Chondrocyte (in vitro differentiated cells): ENCODE measurements at places on chromosomes 2 and 18.

DNA sequence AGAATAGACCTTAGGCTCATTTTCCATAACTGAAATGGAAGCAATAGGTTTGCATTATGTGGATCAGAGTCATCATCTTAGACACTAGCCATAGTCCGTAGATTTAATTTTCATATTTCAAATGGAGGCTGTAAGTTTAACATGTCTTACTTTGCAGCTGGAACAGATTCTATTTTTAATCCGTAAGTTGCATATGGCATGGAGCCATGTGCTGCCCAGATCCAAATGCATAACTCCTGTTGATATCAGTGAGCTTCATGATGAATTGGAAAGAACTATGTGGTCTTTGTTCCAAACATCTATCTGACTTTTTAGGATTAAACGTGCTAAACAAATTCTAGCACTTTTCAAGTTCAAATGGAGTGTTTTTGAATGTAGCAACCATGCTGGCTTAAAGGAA, 43.4 kb downstream of the MEIS1 start:
- no peak for DNase-seq

- no peak for DNase-seq
Observed at GRCh38 chr2:233130481-233131020, 70.4 kb downstream of the INPP5D start.

DNA sequence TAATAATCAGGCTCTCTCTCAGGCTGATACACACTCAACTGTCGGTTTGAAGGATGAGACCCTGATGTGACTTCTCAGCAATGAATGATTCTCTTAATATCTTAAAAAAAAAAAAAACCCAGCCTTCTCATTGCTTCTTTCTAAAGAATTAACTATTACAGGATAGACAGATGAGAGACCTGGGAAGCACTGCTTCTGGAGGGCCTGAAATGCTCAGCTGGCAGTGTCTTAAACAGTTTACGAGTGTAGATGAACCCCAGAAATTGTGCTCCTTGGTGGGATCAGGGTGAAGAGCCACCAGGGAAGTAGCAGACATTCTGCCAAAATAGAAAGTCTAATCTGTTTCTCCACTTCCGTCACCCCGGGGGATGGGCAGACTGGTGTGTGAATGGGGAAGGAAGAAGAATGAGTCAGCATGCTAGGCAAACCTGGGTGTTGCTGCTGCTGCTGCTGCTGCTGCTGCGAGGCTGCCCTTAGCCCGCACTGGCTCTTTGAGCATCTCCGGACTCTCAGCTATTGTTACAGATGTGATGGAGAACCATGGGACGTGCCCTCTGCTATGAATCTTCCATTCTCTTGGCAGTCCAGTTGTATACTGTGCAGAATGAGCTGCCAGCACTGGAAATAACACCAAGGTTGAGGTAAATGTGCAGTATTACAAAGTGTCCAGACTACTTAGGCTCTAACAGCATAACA, 158.4 kb downstream of the SETBP1 start:
- DNase-seq = no peak

- no peak for DNase-seq
Observed at GRCh38 chr2:64913357-64913869, 75.8 kb upstream of the SLC1A4 start.

- DNase-seq = no peak
Observed at GRCh38 chr2:88199912-88200682, 30.0 kb downstream of the THNSL2 start.

DNA sequence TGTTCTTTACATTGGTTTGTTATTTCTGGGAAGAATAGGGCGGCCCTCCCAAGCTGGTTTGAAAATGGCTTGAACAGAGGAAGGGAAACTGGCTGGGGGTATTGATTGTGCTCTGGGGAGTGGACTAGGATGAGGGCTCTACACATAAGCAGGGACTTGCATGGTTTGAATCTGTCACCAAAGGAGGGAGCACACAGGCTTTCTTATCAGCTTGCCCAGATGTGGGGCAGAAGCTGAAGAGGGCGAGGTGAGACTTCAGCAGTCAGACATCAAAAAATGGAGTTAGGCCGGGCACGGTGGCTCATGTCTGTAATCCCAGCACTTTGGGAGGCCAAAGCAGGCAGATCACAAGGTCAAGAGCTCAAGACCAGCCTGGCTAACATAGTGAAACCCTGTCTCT, 7.2 kb upstream of the RAB12 start:
- DNase-seq = no peak

GRCh38 chr18:25261768-25262167, 90.2 kb downstream of the ZNF521 start:
- DNase-seq = no peak

GRCh38 chr2:16127276-16127940, 187.1 kb downstream of the MYCN start:
- DNase-seq = no peak

DNA sequence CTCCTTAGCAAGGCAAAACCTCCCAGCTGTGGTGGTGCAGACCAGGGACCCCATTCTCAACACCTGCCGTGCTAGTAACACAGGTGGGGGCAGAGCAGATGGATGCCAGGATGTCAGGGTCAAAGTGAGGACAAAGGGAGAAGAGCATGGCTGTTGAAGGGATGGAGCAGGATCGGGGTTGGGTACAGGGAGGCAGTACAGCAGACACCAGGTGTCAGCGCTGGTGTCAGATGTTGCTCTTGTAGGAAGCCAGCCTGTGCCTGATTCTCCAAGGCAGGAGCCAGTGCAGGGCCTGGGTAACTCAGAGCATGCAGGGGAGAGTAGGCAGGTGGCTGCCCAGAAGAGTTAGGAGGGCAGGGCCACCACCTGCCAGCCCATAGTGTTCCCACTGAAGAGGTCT, 222.1 kb upstream of the SPRED2 start:
- no peak for DNase-seq

GRCh38 chr2:168811696-168812095, 9.3 kb downstream of the NOSTRIN start:
- no peak for DNase-seq

DNA sequence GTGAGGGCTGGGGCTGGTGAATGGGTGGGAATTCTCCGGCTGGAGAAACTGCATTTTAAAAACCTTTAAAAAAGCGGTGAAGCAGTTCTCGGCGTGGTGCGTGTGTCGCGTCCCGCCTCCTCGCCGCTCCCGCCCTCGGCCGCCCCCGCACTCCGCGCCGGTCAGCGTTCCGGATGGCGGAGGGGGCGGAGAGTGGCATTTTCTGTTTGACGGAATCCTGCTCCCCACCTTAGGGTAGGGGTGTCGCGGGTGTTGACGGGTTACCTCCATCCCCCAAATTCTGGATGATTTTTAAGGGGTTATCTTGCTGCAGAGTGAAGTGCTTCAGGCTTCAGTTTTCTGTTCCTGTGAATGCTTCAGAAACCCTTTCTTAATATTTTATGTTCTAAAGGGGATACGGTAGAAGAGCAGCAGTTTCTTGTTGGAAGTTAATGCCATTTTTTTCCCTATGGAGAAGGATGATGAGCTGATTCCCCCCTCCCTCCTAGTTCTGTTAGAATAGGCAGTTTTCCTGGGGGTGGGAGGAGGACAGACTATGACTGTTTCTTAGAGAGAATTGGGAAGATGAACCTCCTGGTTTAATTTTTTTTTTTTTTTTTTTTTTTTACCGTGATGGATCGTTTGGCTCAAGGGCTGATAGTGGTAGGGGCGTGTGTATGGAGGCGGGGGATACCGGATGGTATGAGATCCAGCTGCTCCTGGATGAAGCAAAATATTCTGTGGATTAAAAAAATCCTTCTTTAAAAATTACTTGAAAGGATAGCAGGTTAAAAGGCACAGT, 756 bp downstream of the ABI2 start:
- no peak for DNase-seq

- no peak for DNase-seq
Observed at GRCh38 chr2:66850376-66850775, 415.5 kb downstream of the MEIS1 start.

GRCh38 chr2:236239276-236240065, 24.7 kb downstream of the ASB18 start:
- DNase-seq = no peak

DNA sequence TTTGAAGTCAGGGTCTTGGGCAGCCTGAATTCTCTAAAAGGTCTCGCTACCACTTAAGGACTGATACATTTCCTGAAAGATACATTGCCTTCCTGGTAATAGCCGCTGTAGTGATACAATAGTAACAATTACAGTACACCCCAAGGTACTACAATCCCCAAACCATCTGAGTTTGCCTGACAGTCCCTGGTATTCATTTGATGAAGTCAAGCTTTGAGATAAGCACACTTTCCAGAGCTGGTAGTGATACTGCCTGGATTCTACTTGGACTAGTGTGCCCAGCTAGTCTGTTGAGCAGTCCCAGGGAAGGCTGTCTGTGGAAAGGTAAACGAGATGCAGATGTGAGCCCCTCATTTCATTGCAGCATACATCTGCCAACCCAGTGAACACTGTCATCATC, 24.4 kb upstream of the ITGB6 start:
- DNase-seq = no peak

GRCh38 chr2:69510204-69510603, 73.0 kb upstream of the NFU1 start:
- DNase-seq = no peak

DNA sequence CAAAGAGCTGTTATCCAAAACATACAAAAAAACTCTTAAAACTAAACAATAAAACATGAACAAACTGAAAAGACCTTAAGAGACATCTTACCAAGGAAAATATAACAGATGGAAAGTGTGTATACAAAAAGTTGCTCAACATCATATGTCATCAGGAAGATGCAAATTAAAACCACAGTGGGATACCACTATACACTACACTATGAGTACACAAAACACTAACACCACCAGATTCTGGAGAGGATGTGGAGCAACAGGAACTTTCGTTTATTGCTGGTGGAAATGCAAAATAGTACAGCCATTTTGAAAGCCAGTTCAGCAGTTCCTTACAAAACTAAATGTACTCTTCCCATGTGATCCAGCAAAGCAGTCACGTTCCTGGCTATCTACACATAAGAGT, 221.4 kb downstream of the CMPK2 start:
- no peak for DNase-seq

DNA sequence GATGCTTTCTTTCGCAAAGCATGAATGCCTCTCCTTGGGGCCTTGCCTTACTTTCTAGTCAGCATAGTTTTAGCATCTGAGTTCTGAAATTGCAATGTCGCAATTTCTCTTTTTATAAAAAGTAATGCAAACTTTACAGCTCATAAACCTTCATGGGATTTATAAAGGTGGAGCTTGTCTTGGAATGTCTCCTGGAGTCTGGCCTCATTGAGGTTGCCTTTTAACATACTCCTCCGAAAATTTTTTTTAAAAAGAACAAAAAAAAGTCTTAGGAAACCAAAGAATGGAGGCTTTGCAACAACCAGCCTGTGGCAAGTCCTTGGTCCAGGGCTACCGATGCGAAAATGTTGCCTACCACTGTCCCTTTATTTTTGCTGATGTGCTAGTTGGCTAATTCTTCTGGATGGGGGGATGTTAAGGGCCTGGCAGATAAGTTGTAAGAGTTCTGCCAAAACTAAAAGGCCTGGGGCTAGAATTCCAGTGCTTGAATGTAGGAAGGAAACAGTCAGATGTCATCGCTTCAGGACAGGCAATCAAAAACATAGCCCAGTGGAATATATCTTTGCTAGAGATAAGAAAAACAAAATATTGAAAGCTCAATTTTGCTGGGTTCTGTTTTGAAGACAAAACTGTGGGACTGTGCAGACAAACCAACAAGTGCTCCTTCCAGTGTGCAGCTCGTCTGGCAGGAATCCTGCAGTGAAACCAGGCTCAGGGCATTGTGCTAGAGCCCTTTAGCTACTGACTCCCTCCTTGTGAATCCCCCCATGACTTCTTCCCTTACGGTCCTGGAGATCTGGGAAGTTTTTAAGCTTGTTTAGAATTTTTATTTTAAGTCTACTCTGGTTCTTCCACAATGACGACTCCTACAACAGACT, 213.0 kb downstream of the PIEZO2 start:
- DNase-seq = no peak

GRCh38 chr2:166411473-166412230, 35.9 kb upstream of the SCN9A start:
- no peak for DNase-seq

GRCh38 chr18:12828116-12829051, 55.7 kb downstream of the PTPN2 start:
- no peak for DNase-seq

DNA sequence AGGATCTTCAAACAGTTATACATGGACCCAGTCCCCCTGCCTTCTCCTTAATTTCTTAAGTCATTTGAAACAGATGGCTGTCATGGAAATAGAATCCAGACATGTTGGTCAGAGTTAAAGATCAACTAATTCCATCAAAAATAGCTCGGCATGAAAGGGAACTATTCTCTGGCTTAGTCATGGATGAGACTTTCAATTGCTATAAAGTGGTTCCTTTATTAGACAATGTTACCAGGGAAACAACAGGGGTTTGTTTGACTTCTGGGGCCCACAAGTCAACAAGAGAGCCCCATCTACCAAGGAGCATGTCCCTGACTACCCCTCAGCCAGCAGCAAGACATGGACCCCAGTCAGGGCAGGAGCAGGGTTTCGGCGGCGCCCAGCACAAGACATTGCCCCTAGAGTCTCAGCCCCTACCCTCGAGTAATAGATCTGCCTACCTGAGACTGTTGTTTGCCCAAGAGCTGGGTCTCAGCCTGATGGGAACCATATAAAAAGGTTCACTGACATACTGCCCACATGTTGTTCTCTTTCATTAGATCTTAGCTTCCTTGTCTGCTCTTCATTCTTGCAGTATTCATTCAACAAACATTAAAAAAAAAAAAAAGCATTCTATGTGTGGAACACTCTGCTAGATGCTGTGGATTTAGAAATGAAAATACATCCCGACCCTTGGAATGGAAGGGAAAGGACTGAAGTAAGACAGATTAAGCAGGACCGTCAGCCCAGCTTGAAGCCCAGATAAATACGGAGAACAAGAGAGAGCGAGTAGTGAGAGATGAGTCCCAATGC, 4.6 kb downstream of the TTR start:
- DNase-seq = no peak

- DNase-seq = no peak
Observed at GRCh38 chr2:8004250-8004681, 677.6 kb upstream of the ID2 start.

DNA sequence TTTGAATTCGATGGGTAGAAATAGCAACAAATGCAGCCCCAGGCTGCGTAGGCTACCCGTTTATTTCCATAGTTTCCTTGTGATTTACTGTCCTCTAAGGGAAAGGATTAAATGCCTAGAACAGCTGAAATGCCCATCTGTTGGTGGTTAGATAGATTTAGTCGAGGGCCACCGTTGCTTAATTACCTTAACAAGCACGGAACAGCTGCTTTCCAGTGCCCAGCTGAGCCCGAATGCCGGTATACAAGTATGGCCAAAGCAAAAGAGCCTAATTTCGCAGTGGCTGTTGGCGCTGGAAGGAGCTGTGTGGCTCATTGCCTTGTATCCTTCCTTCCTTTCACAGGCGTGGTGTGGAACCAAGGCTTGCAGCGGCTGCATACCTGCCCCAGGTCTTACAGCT, 109.1 kb downstream of the CABLES1 start:
- no peak for DNase-seq

DNA sequence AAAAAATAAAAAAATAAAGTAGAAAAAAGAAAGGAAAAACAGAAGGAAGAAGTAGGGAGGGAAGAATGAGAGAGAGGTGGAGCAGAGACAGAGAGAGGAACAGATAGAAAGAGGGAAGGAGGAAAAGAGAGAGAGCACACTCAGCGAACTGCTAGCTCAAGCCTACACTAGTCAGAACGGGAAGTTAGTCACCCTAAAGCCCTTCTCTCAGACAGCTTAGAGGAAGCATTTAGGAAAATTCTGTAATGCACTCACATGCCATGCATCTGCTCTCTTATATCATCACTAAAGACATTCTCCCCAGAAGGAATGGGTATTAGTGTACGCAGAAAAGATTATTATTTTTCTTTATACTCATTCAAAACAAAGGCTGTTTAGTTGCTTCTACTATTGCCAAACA, 68.1 kb upstream of the SULT1C3 start:
- no peak for DNase-seq
